ENCODE measurements at places on chromosomes 3 and 15. TPM values are rescaled to one million over a fixed set of nuclear protein-coding genes. Genes with fewer than 3 reads are reported as not detected.

GRCh38 chr3:141677701-141678100 is 60.4 kb upstream of the RNF7 start:
- no peak overlapping the region for H3K4me3 ChIP-seq
- no peak overlapping the region for H3K27ac ChIP-seq
- no peak for DNase-seq
- H3K36me3 ChIP-seq: no peaks in the 10 kb centered on the region

GRCh38 chr15:67049351-67050044 is 15.9 kb upstream of the SMAD3 start:
- no peaks in the 10 kb centered on the region for H3K27me3 ChIP-seq
- no peak overlapping the region for H3K4me3 ChIP-seq
- peaks cover 3% of the 10 kb centered on the region for H3K4me1 ChIP-seq
- DNase-seq: no peak

ITGA11 gene
- polyA plus RNA-seq: 0.37 TPM

SH2D7 gene
- not detected for polyA plus RNA-seq

DNA sequence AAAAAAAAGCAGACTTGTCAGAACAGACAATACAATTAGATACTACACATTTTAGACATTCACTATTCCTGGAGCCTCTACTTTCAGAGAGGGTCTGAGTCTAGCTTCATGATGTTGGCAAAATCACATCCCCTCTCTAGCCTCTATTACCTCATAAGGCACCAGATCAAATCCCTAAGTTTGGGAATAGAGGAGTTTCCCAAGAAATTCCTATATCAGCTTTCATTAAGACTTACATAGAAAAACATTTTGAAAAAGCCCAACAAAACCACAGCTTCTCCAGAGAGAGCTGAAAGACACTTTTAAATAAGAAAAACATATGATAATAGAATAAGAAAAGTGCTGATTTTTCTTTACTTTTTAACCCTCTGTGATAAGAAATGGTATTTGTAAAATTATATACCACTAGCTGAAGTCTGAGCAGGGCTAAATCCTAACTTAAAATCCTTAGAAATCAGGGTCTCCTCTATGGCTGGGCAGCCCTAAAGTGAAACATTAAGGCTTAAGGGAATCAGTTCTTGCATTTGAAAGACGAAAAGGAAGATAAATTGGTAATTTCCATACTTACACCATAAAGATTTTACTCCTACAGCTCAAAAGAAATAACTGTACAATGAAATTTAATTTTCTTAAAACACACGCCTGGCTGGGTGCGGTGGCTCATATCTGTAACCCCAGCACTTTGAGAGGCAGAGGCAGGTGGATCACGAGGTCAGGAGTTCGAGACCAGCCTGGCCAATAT is 4.3 kb downstream of the TBC1D2B start:
- H3K4me1 ChIP-seq: peaks cover 91% of the 10 kb centered on the region
- H3K27ac ChIP-seq: peak overlapping the region; percentile 97
- H3K4me3 ChIP-seq: no peak overlapping the region
- H3K27me3 ChIP-seq: no peaks in the 10 kb centered on the region
- no peaks in the 10 kb centered on the region for H3K36me3 ChIP-seq

- DNase-seq: peak; percentile 96
- peak within 1 kb of the TSS; percentile 97 for H3K4me3 ChIP-seq
- H3K27ac ChIP-seq: peak within 1 kb of the TSS; percentile 98
Measured at GRCh38 chr15:84748274-84749110, at the start of gene ZNF592. Gene ZNF592 (plus strand): TSS chr15:84748592. CDS start chr15:84782676, 34,084 bp downstream.

- H3K4me1 ChIP-seq: no peaks in the 10 kb centered on the region
- H3K27me3 ChIP-seq: no peaks in the 10 kb centered on the region
- H3K36me3 ChIP-seq: peaks cover 34% of the 10 kb centered on the region
Measured at GRCh38 chr3:155908086-155908485, 37.6 kb downstream of the GMPS start.

DNA sequence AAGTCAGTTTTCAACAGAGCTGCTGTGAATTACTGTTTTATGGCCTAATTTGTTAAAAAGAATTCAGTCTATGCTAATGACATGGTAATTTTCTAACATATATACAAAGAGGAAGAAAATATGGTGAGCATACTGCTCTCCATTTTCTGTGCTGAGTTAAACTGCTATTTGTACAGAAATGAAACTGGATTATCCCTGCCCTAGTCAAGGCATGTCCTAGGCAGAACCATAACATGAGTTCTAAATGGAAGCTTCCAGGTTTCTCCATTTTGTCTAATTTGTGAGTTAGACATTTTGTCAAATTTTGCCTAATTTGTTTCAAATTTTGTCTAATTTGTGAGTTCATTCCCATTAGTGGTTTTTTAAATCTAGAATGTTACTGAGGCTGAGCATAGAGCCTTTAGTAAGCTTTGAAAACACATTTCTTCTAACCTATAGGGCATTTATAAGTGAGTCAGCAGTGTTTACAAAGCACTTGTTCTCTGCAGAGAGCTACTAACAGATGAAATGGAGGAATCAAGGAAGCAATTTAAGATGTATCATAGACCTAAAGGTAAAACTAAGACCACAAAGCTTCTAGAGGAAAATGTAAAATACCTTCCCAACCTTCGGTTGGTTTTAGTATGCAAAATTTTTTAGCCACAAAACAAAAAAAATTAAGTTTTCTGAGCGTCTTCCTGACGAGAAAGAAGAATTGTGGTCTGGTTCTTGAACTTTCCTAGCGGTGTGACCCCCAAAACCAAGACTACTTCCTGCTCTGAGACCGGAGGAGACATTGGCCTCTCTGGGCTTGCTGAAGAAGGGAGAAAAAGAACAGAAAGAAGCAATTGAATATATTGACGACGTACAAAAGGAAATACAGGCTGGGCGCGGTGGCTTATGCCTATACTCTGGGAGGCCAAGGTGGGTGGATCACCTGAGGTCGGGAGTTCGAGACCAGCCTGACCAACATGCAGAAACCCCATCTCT is 9.8 kb downstream of the P2RY14 start:
- no peaks in the 10 kb centered on the region for H3K36me3 ChIP-seq
- H3K4me3 ChIP-seq: no peak overlapping the region
- H3K27ac ChIP-seq: peak overlapping the region; percentile 1
- H3K27me3 ChIP-seq: no peaks in the 10 kb centered on the region
- no peak for DNase-seq

GRCh38 chr3:8183627-8184026 is 318.0 kb upstream of the LMCD1 start:
- no peak for DNase-seq
- no peaks in the 10 kb centered on the region for H3K36me3 ChIP-seq
- no peaks in the 10 kb centered on the region for H3K4me1 ChIP-seq

DNA sequence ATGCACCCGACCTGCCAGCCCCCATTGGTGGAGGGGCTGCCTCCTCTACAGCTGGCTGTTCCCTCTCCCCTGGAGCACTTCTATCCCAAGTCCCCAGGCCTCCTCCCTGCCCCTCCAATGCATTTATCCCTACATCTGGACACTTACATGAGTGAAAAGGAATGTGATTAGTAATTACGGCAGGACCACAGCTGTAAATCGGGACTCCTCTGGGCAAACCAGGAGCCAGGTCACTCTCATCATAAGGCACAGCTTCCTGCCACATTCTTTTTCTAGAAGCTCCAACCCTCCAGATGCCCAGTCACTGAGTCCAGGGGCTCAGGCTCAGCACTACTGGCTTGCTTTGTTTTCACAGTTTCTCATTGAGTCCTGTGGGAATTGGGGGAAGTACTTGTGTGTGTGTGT is 54.3 kb downstream of the IL20RB start:
- H3K36me3 ChIP-seq: no peaks in the 10 kb centered on the region
- H3K27ac ChIP-seq: no peak overlapping the region
- H3K4me3 ChIP-seq: no peak overlapping the region
- peaks cover 13% of the 10 kb centered on the region for H3K4me1 ChIP-seq
- no peak for DNase-seq

DNA sequence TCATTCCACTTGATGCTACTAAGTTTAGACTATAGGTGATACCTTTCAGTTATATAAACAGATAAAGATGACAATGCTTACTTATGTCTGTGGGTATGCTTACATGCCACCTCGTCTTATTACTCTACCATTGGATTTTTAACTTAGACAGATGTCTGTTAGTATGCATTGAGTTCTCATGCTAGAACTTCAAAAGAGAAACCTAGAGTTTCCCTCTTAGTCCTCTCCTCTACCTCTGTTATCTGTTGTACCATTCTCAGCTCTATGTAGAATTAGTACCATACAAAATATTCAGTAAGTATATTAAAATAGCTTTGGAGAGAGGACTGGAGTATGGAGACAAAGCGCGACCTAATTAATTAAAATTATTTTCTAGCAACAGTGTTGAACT is 111.3 kb downstream of the BBX start:
- no peak overlapping the region for H3K4me3 ChIP-seq
- peaks cover 45% of the 10 kb centered on the region for H3K4me1 ChIP-seq
- no peaks in the 10 kb centered on the region for H3K27me3 ChIP-seq
- no peaks in the 10 kb centered on the region for H3K36me3 ChIP-seq
- DNase-seq: no peak

GRCh38 chr15:40280260-40281056 is 2.4 kb downstream of the ANKRD63 start:
- no peak overlapping the region for H3K27ac ChIP-seq
- no peak overlapping the region for H3K4me3 ChIP-seq
- no peaks in the 10 kb centered on the region for H3K36me3 ChIP-seq
- H3K27me3 ChIP-seq: peaks cover 79% of the 10 kb centered on the region

SHF gene
- 2.4 TPM for polyA plus RNA-seq

- H3K4me1 ChIP-seq: peaks cover 65% of the 10 kb centered on the region
- peak; percentile 92 for DNase-seq
- H3K4me3 ChIP-seq: peak within 1 kb of the TSS; percentile 94
- H3K27me3 ChIP-seq: no peaks in the 10 kb centered on the region
Measured at GRCh38 chr3:195907934-195908693, at the start of gene TNK2. Gene TNK2 (minus strand): TSS chr3:195908551. CDS start chr3:195888588, 19,963 bp downstream.

DNA sequence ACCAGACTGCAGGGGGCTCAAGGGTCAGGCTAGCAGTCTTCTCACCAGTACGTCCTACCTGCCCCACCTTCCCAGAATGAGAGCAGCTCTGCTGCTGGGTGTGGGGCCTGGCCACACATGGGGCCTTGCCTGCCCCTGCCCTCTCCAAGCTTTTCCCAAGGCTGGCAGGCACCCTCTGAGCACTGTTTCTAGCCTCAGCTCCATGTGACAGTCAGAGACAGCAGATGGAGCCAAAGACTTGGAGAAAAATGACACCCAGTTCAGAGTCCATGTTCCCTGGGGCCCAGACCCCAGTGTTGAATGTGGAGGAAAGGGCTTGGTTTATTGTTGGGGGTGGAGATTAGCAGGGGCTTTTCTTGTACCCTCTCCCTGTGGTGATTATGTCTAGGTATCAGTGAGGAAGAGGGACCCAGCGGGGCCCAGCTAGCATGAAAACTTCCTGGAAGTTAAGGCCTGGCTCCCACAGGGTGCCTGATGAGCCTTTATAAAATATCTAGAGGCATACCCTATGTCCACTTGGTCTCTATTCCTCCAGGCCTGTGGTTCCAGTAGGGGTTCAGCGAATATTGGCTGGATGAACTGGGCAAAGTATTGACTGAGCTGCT is 153.8 kb downstream of the EEFSEC start:
- no peak for DNase-seq
- no peaks in the 10 kb centered on the region for H3K4me1 ChIP-seq
- no peaks in the 10 kb centered on the region for H3K27me3 ChIP-seq
- H3K4me3 ChIP-seq: no peak overlapping the region
- H3K27ac ChIP-seq: no peak overlapping the region

- peaks cover 10% of the 10 kb centered on the region for H3K36me3 ChIP-seq
- no peak overlapping the region for H3K27ac ChIP-seq
- no peak overlapping the region for H3K4me3 ChIP-seq
- H3K4me1 ChIP-seq: no peaks in the 10 kb centered on the region
Measured at GRCh38 chr3:66236281-66236680, 15.5 kb downstream of the SLC25A26 start.

DNA sequence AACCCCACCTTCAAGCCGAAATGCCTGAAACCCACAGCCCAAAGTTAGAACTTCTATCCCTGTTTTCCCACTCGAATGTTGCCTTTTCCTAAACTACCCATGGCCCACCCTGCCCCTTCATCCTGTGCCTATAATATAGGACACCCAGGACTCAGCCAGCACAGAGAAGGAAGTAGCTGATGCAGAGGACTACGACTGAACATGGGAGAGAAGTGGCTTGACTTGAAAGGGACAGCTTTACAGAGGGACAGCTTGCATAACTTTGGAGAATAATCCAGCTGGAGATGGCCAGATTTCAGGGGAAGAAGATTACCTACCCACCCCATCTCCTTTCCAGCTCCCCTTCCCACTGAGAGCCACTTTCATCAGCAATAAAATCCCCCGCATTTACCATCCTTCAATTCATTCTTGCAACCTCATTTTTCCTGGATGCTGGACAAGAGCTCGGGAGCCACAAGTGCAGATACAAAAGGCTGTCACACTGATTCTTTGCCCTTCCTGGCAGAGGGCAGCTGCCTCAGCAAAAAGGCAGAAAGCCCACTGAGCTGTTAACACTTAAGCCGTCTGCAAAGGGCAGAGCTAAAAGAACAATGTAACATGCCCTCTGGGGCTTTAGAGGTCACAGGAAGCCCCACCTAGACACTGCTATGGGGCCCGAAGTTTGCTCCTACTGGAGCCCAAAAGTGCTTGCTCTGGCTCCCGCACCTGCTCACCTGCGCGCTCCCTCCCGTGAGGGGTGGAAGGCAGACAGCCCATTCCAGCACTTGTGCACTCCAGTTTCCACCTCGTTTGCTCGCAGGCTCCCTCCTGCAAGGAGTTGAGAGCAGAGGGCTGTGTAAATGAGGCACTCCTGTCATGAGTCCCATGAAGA is 224.0 kb downstream of the TBC1D5 start:
- peaks cover 7% of the 10 kb centered on the region for H3K36me3 ChIP-seq
- no peaks in the 10 kb centered on the region for H3K4me1 ChIP-seq
- H3K27ac ChIP-seq: no peak overlapping the region
- DNase-seq: no peak

COL6A5 gene
- polyA plus RNA-seq: not detected

GRCh38 chr3:66228707-66229106 is 7.9 kb downstream of the SLC25A26 start:
- DNase-seq: no peak
- H3K4me3 ChIP-seq: no peak overlapping the region
- H3K4me1 ChIP-seq: peaks cover 19% of the 10 kb centered on the region
- no peaks in the 10 kb centered on the region for H3K27me3 ChIP-seq
- H3K36me3 ChIP-seq: peaks cover 7% of the 10 kb centered on the region

GRCh38 chr3:147008886-147009285 is 397.5 kb downstream of the ZIC4 start:
- no peaks in the 10 kb centered on the region for H3K36me3 ChIP-seq
- no peaks in the 10 kb centered on the region for H3K4me1 ChIP-seq
- DNase-seq: no peak
- no peak overlapping the region for H3K4me3 ChIP-seq
- H3K27ac ChIP-seq: no peak overlapping the region

DNA sequence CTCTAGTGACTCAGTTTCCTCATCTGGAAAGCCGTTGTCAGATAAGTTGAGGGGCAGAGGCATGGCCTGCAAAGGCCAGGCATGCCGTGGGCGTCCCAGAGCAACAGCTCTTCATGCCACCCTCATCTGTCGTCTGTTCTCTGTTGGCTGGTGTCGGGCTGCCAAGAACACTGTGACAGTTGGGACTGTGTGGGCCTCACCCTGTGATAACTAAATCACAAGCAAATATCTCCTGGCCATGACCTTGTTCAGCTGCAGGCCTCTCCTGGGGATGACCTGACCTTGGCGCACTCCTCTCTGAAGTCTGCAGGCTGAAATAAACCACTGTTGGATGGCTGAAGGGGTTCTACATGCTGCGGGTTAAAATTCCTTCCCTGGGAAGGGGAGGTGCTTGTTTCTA is 145.9 kb downstream of the SHQ1 start:
- no peaks in the 10 kb centered on the region for H3K27me3 ChIP-seq
- no peak for DNase-seq
- H3K36me3 ChIP-seq: no peaks in the 10 kb centered on the region
- H3K27ac ChIP-seq: no peak overlapping the region
